ENCODE measurements at places on chromosomes 12 and 14.
A peak's percentile ranks its signal among the peaks of the same experiment; 100 is the strongest.

DNA sequence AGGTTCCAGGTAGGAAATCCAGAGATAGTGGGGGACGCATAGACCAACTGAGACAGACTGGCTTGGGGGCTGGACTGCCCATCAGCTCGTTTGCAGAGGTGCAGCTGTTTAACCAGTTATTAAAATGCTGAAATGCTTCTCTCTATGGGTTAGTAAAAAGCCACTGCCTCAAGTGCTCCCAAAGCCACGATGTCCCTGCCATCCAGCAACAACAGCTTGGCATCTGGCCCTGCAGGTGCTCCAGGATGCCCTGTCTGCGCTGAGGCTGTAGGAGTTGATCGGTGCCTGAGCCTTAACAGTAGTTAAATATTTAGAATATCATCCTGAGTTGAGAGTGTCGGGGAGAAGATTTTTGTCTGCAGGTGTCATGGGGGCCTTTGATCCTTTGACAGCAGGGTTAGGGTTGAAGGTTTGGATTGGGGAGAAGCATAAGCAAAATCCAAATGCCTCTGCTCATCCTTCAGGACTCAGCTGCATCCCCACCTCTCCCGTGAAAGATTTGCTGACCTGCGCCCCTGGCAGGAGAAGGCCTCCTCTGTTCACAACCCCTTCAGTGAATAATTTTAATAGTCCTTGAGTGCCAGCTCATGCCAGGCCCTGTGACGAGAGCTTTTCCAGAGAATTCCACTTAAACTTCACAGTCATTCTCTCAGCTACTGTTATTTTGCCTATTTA, 127.3 kb upstream of the PWP1 start:
- no peak for DNase-seq

GRCh38 chr12:62130402-62130801, 129.8 kb upstream of the USP15 start:
- DNase-seq: no peak

DNA sequence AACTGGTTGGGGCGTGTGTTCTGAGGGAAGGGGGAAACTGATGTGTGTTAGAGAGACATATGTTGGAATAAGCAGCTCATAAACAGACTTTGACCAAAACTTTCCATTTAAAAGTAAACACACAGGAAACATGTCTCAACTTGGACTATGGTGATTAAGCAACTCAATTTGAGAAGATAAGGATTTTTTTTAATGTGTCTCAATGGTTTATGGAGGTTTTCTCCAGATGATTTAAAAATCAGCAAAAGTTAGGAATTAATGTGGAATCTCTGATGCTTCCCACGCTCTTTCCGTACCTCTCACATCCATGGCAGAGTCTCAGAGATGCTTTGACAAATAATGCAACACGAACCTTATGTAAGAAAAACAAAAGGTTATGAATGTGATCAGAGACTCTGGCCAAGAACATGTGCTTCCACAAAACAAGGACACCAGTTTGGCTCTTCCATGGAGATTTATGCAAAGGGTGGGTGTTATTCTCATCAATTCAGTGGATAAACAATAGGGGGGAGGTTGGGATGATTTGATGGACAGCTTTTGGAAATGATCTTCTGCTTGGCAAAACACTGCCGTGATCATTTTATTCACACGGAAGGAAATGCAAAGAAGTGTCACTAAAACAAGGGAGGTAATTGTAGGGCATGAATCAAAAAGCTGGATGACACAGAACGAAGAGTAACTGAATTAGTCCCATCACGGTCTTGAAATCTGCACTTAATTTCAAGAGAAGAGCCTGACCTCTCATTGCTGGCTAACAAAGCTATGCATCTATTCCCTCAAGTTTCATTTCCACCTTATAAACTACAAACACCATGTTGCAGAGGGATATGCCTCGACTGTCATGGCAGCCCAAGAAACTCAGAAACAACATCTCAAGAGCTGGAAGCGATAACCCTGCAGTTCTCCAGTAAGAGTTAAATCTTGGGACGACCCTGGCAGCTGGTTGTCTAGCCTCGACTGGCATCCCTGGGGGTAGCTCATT, 76.5 kb downstream of the FOXN3 start:
- DNase-seq: no peak

DNA sequence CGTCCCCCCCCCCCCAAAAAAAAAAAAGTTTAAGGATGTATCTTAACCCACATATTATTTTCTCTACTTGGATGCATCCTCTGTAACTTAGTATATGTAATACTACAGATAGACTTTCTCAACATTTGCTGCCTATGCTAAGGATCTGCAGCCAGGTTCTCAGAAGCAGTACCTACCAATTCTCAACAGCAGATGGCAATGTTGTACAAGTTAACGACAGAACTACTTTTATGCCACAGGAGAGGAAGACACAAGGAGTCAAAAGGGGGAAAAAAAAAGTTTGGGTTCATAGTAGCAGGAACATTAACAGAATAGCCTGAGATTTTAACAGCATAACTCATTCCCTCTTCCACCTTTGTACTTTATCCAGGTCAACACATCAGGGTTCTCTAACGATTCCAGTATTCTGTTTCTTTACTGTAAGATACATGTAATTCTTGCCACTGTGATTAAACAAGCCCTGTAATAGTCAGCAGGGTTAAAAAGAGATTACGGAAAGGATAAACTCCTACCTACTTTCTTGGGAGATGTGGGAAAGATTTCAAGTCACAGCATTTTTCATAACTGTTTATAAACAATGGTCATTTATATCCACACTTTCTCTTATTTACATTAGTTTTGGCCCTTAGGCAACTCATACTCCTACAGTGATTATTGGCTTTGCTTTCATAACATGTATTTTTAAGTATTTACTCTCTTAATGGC, 5.7 kb upstream of the NEK9 start:
- peak; percentile 14 for DNase-seq
